AG08395 (cell line): ENCODE measurements at places on chromosomes 7 and 10.
A peak's percentile ranks its signal among the peaks of the same experiment; 100 is the strongest.

DNA sequence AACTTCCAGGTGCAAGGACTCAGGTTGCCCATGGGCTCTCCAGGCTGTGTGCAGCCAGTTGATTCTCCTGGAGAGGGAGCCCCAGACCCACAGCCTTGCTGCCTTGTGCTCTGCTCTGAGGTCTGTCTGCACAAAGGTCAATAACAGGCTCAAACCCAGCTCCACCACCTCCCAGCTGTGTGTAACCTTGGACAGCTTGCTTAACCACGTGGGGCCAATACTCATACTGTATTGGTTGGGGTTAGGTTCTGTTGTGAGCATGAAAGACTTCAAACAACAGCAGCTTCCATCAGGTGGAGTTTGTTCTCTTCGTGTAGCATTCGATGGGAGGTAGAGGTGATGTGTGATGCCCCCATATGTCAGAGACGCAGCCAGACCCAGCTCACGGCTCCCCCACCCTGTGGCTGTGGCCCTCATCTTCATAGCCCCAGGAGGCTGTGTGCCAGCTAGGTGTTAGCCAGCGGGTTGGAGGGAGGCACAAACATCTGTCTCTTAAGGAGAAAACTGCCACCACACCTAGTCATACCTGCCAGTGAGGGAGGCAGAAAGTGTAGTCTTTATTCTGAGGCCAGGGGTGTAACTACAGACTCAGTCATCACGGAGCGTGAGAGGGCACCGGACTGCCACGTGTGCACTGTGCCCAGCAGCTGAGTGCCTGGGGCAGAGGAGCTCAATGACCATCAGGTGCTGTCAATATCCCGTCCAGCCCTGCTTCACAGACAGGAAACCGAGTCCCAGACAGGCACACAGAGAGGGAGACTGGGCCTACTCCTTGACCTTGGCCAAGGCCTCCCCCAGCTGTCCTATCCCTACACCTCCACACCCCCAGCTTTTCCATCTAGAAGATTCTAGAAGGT is 8.1 kb upstream of the POLD2 start:
- DNase-seq, result no peak

DNA sequence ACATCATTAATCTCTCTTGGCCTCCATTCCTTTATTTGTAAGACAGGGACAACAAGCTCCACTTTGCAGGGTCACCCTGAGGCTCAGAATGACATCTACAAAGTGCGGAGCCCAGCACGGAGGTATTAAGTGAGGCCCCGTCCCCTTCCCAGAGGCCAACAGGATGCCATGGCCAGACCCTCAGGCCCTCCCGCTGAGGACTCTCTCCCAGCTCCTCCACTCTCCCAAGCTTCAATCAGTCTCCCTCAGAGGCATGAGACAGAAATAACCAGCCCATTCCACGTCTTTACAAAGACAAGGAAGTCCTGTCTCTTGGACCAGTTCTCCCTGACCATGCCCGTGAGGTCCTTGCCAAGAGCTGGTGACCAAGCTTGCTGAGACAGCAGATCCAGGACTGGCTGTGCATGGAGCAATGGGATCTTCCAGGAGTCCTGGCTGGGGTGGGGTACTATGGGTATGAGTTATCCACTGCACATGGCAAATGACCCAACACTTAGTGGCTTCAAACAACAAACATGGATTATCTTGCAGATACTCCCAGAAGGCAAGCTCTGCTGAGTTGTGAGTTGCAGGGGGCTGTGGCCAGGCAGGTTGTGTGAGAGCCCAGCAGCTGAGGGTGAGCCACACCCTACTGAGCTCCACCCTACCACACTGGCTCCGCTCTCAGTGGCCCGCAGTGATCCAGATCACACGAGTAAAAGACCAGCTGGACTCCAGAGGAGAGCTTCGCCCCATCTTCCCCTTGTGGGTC is 4.3 kb upstream of the PPIF start:
- peak; percentile 54 for DNase-seq

DNA sequence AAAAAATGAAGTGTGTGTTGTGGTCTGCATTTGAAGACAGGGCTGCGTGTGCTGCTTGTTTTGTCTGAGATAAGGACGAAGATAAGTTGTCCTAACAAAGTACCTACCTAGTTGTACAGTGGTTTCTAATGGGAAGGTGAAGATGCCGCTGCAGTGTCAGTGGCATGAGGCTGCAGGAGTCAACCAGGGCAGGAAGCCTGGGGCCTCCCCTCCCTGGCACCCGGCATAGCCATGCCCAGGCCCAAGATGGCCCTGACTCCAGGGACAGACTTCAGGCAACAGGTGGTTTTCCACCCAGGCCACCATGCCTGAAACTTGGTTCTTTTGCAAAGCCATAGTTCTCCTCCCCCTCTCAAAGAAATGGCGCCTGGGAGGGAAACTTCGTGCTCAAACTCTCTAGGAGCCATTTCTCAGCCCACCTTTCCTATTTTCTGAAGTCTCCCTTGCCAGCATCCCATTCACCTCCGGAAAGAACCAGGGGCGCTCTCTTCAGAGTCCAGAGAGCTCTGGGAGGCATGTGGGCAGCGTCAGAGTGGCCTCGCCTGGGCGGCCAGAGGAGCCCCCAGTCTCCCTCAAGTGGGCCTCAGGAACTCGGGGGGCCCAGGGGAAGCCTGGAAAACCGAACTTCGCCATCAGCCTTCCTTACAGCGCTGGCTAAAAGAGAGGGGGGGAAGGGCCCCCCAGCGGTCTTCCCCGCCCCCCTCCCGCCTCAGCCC is 2.1 kb upstream of the KAT6B start:
- no peak for DNase-seq

- no peak for DNase-seq
Observed at GRCh38 chr10:1942478-1942877, 205.2 kb upstream of the ADARB2 start.

DNA sequence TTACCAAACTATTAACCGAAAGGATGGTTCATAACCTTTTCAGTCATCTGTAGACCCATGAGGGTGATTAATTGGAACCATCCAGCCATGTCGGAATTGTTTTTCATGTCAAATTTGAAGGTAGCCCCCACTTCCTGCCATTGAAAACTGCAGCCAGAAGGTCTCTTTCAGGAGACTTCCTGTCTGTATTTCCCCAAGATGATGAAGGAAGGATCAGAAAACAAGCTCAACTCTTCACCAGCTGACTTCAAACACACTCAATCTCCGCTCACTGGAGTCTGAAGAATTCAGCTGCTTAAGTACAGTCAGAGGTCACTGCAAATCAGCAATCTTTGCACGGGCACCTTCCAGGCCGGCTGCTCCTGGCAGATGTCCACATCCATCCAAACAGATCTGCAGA is 291.7 kb upstream of the NPVF start:
- no peak for DNase-seq

DNA sequence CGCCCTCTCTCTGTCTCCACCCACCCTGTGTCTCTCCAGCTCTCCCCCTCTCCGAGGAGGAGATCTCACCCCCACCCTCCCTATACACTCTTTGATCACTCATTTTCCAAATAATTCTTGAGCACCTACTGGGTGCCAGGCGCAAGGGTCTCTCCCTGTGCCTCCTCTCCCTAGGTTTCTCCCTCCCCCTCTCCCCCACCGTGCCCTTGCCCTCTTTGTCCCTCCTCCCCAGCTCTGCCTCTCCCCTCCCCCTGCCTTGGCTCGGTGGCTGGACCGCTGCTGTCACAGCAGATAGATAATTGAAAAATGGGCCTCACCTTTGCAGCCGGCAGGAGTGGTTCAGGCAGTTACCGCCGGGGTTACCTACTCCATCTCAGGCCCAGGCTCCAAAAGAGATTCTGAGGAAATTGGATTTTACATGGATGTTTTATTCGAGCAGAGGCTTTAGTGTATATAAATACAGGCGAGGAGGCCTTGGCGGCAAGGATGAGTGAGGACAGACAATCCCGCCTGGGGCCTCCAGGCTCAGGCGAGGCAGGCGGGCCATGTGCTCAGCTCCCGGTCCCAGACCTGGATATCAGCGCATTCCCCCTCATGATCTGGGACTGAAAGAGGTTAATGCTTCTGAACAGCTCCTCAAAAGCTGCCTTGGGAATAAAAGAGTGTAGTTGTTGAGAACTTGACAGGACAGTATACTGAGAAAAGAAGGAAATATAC is 60.8 kb upstream of the BTRC start:
- no peak for DNase-seq

- DNase-seq, result no peak
Observed at GRCh38 chr7:112726076-112726475, 64.1 kb downstream of the TMEM168 start.

GRCh38 chr7:50355817-50356178 is 51.3 kb downstream of the IKZF1 start:
- no peak for DNase-seq

- DNase-seq, result peak; percentile 89
Observed at GRCh38 chr10:13707156-13707881, 120.6 kb downstream of the PRPF18 start.

DNA sequence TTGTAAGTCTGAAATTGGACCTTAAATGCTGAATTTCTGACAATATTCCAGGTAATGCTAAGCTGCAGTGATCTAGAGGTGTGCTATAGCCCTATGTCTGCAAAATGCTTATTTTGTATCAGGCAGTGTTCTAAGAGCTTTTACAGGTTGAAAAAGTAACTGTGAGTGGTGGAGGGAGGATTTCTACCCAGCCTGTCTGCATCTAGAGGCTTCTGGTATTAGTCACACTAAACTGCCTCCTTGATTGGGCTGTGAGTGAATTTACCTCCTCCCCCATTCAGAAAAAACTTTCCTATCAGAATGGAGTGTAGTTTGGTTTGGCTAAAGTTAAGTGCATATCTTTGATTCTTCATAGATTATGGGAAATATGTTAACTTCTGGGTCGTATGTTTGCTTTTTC is 56.8 kb downstream of the BBS9 start:
- DNase-seq, result peak; percentile 38

GRCh38 chr10:103554488-103555324 is 61.2 kb downstream of the NEURL1 start:
- peak; percentile 75 for DNase-seq

DNA sequence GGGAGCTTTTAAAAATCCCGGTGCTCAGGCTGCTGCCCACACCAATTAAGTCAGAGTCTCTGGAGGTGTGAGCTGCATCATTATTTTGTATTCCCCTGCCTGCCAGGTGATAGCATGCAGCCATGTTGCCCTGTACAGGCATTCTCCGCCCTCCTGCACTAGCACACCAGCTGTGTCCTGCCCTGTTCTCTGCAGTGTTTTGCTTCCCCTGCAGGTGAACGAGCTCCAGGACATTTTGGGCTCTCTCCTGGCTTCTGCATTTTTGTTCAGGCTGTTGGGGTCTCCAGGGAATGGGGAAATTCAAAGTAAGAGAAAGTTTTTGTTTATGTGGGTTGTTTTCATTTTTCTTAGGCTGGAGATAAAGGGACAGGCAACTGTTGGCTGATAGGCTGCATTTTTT is 271.0 kb upstream of the COBL start:
- DNase-seq, result no peak

DNA sequence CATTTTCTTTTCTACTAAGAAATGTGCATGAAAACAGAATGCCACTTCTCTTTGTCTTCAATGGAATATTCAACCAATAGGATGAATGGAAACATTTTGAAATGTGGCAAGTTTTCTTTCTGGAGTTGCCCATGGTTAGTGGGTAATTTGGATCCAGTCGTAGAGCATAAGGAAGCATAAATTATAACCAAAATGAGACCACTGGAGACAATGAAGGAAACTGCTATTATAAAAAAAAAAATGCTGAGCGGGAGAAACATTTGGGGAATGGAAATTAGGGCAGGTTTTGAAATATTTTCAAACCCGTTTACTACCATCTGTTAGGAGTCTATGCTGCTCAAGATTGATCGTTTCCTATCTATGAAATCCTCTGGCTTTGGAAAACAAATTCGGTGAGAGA is 182.9 kb upstream of the PRKCQ start:
- no peak for DNase-seq

GRCh38 chr10:91391920-91392319 is 18.2 kb upstream of the HECTD2 start:
- DNase-seq, result no peak

- DNase-seq, result no peak
Observed at GRCh38 chr10:70354100-70354499, 28.3 kb downstream of the LRRC20 start.

DNA sequence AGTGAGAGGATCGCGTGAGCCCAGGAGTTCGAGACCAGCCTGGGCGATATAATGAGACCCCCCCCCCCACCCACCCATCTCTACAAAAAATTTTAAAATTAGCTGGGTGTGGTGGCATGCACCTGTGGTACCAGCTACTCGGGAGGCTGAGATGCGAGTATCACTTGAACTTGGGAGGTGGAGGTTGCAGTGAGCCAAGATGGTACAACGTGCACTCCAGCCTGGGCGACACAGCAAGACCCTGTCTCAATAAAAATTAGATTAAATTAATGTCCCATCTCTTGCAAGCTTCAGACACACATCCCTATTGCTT is 391 bp upstream of the PROSER2 start:
- no peak for DNase-seq

- DNase-seq, result peak; percentile 51
Observed at GRCh38 chr7:20164425-20165145, 52.6 kb downstream of the MACC1 start.

GRCh38 chr10:125062914-125063230 is 97.5 kb downstream of the CTBP2 start:
- DNase-seq, result peak; percentile 77

DNA sequence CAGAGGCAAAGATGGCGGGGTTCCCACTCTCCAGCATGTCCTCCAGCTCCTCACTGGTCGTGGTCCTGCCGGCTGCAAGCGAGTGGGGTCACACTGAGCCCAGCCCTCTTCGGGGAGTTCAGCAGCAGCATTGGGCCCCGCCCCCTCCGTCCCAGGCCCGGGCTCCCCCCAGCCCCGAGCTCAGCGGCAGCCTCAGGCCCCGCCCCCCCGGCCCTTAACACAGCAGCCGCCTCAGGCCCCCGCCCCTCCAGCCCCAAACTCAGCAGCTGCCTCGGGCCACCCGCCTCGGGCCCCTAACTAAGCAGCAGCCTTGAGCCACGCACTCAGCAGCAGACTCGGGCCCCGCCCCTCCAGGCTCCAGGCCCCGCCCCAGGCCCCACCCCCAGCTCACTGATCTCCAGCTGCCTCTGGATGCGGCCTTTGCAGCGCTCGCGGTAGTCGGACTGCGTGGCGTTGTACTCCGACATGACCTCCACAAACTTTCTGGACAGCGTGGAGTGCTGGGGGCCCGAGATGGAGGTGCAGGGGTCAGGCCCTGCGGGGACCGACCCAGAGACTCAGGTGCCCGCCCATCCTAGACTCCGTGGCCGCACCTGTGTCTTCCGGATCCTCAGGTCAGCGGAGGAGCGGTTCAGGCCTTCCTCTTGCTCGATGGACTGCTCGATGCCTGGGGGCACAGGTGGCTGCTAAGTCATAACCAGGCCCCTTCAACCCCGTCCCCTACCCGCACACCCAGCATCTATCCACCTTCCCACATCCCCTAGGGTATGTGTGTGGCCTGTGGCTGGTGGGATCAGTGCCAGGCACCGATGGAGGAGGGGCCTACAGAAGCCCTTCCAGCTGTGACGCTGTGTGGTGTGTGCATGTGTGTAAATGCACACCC is 15.5 kb downstream of the STX1A start:
- DNase-seq, result peak; percentile 67

DNA sequence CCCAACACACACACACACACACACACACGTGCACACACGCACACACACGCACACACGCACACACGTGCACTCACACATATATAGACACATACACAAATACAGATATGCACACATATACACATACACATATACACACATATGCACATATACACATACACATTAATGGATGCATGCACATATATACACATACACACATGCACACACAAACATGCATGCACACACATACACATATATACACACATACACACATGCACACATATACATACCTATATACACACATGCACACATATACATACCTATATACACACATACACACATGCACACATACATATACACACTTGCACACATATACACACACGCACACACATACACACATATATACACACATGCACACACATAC is 312.4 kb upstream of the PFKP start:
- no peak for DNase-seq
